ENCODE measurements at places on chromosomes 11 and 22.

DNA sequence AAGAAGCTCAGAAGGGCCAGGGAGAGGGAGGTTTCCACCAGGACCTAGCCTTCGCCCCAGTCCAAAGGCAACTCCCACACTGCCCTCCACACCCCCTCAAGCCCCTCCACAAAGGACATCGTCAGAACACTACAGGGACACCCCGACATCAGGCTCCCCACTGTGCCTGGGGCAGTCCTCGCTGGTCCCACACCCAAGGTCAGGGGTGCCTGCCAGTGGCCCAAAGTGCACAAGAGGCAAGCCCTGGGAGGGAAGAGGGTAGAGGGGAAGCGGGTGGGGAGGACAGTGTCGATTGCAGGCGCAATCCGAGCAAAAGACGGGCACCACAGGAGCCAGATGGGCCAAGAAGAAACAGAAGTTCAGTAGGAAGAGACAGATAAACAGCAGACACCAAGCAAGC lies 35.6 kb upstream of the JAM3 start:
- DNase-seq = no peak

DNA sequence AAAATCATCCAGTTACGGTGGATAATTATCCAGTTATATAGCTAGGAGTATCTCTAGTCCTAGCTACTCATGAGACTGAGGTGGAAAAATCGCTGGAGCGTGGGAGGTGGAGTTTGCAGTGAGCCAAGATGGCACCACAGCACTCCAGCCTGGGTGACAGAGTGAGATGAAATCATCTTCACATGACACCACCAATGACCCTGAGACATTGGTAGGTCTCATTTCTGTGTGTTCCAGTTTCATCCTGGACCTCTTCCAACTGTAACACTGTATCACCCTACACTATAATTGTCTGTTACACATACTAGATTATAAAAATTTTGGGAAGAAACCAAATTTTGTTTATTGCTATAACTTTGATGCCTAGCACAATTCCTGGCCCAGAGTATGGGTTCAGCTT lies 446.8 kb downstream of the TMEM135 start:
- DNase-seq = no peak

- DNase-seq = no peak
Measured at GRCh38 chr22:20807315-20807752, 33.4 kb downstream of the SERPIND1 start.

DNA sequence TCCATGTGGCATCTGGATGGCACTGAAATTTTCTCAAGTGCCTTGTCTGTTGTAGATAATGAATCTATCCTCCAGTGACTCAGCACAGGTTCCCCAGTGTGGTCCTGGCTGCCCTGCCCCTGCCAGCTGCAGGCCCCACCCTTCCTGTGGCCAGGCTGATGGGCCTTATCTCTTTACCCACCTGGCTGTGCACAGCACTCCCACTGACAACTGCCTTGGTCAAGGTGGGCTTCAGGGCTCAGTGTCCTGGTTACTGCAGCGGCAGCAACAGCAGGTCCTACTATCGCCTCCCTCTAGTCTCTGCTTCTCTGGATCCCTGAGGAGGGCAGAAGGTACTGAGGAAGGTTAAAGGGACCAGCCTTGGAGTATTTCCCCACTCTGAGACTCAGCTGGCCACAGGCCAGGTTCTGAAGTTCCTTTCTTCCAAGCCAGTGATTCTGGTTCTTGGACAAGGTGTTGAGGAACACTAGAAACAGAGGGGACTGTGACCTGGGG lies 3.1 kb downstream of the HMBS start:
- DNase-seq = no peak

DNA sequence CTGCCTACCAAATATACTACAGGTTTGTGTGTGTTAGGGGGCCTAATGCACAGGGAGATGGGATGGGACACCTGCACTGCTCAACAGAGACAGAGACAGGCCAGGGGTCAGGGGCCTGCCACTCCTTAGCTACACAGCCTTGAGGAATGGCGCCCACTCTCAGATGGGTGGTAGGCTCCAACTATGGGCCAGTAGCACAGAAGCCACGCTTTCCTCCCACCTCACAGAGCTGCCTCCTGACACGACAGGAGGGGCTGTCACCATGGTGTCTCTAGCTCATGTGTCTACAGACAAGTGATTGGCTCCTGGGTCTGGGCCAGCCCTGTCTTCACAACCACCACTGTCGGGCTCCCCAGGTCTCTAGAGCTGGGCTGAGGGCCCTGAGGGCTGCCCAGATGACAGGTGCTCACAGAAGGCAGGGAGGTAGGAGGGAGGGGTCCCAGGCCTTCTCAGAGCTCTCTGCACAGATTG lies 81.8 kb downstream of the DGCR2 start:
- no peak for DNase-seq

- DNase-seq = no peak
Measured at GRCh38 chr11:66725647-66726046, 3.4 kb downstream of the SPTBN2 start.

GRCh38 chr11:69512136-69512535 lies 30.7 kb downstream of the LINC01488 start:
- no peak for DNase-seq

DNA sequence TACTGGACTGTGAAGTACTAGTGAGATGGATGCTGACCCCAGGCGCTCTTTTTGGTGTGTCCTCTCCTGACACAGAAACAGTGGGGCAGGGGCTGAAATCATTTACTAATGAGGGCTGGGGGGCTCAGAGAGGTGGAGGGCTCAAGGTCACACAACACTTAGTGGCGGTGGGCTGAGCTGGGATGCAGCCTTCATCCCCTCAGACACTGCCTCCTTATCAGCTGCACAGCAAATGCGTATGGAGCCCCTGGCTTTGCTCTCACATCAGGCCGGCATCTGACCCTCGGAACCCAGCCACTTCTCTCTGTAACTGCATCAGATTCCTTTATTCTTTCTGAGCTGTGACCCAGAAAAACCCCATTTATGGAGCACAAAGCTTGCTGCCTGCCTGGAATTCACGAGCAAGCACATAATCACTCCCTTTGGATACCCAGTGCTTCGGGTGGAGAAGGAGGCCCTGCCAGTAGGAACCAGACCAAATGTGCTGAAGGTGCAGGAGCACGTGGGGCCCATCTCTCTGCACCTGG lies 736.6 kb downstream of the TBC1D22A start:
- no peak for DNase-seq
